ENCODE measurements at places on chromosomes 3 and 15. TPM values are rescaled to one million over a fixed set of nuclear protein-coding genes. Genes with fewer than 3 reads are reported as not detected.

C2CD4A gene
- not detected for total RNA-seq

MASP1 gene
- total RNA-seq, result 214 TPM

HIGD2B gene
- not detected for total RNA-seq

RETNLB gene
- not detected for total RNA-seq

ZNF502 gene
- 3.9 TPM for total RNA-seq

ITIH3 gene
- 0.14 TPM for total RNA-seq

UCN2 gene
- 25.1 TPM for total RNA-seq

ZBBX gene
- total RNA-seq, result not detected

VPS8 gene
- total RNA-seq, result 51.9 TPM

FOXL2 gene
- 18.2 TPM for total RNA-seq

TRIM42 gene
- total RNA-seq, result not detected

MYO5A gene
- 67.7 TPM for total RNA-seq

ERC2 gene
- not detected for total RNA-seq

RBPMS2 gene
- total RNA-seq, result 0.22 TPM

POU1F1 gene
- total RNA-seq, result not detected

GPR87 gene
- not detected for total RNA-seq

AADAC gene
- 0.43 TPM for total RNA-seq

SNTN gene
- total RNA-seq, result not detected

GALNT15 gene
- total RNA-seq, result 4.2 TPM

CADPS gene
- total RNA-seq, result 17.3 TPM

SETD2 gene
- 33.3 TPM for total RNA-seq

LXN gene
- total RNA-seq, result 32.6 TPM

RARRES1 gene
- 14.0 TPM for total RNA-seq

XCR1 gene
- not detected for total RNA-seq

NOX5 gene
- total RNA-seq, result 0.22 TPM

DGKG gene
- 2.4 TPM for total RNA-seq

CLDND1 gene
- 235 TPM for total RNA-seq

SV2B gene
- total RNA-seq, result not detected

PROS1 gene
- total RNA-seq, result 6.2 TPM

ITIH4 gene
- total RNA-seq, result 0.88 TPM

RBP2 gene
- total RNA-seq, result not detected

SCG3 gene
- total RNA-seq, result not detected

GUCA1C gene
- total RNA-seq, result not detected

TPRA1 gene
- 75.7 TPM for total RNA-seq

MORF4L1 gene
- 405 TPM for total RNA-seq

NECTIN3 gene
- 163 TPM for total RNA-seq

C3orf85 gene
- total RNA-seq, result not detected

CYP19A1 gene
- total RNA-seq, result 0.14 TPM

TRPM1 gene
- not detected for total RNA-seq

CCNB2 gene
- total RNA-seq, result 48.0 TPM

TADA3 gene
- total RNA-seq, result 79.0 TPM

GP5 gene
- under 0.01 TPM for total RNA-seq

UACA gene
- 382 TPM for total RNA-seq

MYL3 gene
- not detected for total RNA-seq

FGD5 gene
- total RNA-seq, result 0.22 TPM

SLC15A2 gene
- total RNA-seq, result under 0.01 TPM

IL17RD gene
- 0.44 TPM for total RNA-seq

GABRR3 gene
- not detected for total RNA-seq

CADM2 gene
- total RNA-seq, result not detected

SLTM gene
- 72.3 TPM for total RNA-seq

CLDN11 gene
- total RNA-seq, result 195 TPM

IQCF5 gene
- not detected for total RNA-seq

SCN10A gene
- not detected for total RNA-seq

Data from placental pericyte (primary cell).